ENCODE measurements at places on chromosomes 3 and 15.

DNA sequence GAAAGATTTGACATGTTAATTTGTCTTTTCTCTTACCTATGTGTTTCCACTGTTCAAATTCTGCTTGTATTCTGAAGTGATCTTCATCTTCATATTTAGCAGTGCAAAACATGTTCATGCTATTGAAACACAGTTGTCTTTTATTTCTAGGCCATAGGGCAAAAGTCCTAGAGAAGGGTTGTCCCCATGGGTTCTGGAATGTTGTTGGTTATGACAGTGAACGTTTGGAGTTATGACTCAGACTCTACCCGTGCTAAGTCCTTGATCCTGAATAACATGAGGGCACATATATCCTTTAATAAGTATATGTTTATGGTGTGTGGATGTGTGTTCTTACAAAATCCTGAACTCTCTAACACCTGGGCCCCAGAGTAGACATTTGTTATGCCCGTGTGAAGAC, 23.0 kb upstream of the ARPP21 start:
- DNase-seq, result no peak

- DNase-seq, result no peak
These were observed 109.9 kb upstream of the GAP43 start for GRCh38 chr3:115513416-115513800.

GRCh38 chr15:65414841-65415621, 7.7 kb downstream of the IGDCC4 start:
- DNase-seq, result no peak

- no peak for DNase-seq
These were observed 1.4 kb upstream of the ETFA start for GRCh38 chr15:76312540-76313174.

DNA sequence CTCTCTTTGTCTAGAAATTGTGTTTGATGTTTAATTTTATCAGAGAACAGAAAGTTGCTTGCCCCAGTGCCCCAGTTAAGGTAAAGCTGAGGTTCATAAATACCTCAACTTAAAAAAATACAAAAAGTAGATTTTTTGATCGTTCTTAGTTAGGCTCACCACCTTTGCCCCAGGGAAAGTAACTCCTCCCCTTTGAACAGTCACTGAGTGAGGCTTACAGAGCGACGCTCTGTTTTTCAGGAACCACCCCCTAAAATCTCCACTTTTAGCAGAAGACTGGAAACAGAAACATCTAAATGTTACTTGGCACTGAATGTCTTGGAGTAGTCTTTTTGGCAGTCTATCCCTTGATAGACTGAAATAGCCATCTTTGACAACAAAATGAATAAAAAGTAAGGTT, 24.9 kb downstream of the BLM start:
- no peak for DNase-seq
